ENCODE measurements at places on chromosomes 16 and 17.
A peak's percentile ranks its signal among the peaks of the same experiment; 100 is the strongest.

- DNase-seq, result no peak
Measured at GRCh38 chr16:11361701-11362451, 16.6 kb downstream of the RMI2 start.

GRCh38 chr17:67980456-67980855 is 15.8 kb downstream of the C17orf58 start:
- no peak for DNase-seq

DNA sequence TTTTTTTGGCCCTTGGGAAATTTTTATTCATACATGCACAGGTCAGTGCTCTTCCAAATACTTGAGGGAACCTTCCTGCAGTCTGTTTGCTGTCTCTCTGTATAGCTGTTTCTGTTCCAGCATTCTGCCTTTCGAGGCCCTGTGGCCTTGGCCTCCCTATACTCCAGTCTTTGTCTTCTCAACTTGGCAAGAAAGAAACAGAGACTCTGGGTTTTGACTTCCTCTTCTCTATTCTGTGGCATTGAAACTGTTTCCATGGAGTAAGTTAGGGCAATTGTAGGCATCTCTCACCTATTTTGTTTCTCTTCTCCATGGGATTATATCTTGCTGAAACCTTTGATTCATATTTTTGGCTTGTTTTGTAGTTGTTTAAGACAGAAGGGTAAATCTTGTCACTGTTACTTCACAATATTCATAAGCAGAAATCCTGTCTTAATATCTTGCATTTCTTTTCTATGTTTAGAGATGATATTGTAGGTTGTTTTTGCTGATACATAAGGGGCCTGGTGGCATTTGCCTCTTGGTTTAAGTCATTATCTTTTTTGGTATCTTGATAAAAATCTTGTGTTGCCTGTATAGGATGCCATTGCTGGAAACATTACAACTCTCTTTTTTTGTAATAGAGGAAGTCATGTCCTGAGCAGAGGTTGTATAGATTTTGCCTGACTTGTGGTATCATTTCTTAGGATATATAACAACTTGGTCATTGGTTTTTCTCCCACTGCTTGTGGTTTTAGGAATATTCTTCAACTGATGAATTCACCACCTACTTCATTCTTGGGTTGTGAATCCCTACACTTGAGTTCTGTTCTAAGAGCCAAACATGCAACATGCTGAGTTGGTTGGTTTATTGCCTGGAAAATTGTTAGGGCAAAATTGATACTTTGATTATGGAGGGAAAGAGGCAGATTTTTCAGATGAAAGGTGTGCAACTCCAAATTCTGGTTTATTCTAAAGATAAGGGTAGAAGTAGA is 168.6 kb downstream of the FTO start:
- DNase-seq, result peak; percentile 7

DNA sequence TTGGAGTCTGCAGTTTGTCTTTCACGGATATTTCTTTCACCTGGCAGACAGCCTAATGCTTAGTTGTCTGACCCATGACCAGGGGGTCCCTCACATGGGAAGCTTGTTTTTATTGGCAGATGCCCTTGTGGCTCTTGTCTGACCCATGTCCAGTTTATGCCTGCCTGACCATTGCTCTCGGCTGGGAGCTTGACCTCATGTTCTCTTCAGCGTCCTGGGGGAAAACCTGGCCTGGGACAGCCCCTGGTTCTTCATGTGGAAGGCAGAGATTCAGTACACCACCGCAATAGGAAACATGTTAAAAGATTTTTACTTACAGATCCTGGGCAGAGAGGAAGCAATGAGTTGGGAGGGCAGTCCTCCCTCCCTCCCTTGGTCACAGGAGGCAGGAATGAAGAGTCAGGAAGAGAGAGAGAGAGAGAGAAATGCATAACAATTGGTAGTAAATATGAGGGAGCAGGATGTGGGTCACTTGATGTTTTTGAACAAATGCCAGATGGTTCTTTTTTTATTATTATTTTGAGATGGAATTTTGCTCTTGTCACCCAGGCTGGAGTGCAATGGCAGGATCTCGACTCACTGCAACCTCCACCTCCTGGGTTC is 302.7 kb upstream of the MYOCD start:
- no peak for DNase-seq

DNA sequence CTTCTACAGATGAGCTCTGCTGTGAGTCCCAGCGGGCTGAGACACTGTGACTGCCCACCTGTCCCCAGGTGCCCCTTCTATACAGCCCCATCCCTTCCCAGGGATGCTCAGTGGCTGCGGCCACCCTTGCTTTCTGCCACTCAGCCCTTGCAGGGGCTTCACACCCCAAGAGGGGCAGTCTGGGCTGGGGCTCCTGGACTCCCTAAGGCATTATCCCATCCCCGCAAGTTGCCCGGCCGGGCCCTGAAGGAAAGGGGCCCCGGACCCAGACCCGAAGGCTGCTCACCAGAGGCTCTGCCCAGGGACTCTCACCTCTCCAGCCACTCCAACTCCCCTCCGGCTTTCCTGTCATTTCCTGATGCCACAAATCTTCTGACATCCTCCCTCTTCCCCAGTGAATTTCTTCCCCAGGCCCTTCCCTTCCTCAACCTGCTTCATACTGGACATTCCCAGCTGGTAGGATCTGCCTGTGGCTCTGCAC is 88.5 kb upstream of the TOB1 start:
- no peak for DNase-seq

DNA sequence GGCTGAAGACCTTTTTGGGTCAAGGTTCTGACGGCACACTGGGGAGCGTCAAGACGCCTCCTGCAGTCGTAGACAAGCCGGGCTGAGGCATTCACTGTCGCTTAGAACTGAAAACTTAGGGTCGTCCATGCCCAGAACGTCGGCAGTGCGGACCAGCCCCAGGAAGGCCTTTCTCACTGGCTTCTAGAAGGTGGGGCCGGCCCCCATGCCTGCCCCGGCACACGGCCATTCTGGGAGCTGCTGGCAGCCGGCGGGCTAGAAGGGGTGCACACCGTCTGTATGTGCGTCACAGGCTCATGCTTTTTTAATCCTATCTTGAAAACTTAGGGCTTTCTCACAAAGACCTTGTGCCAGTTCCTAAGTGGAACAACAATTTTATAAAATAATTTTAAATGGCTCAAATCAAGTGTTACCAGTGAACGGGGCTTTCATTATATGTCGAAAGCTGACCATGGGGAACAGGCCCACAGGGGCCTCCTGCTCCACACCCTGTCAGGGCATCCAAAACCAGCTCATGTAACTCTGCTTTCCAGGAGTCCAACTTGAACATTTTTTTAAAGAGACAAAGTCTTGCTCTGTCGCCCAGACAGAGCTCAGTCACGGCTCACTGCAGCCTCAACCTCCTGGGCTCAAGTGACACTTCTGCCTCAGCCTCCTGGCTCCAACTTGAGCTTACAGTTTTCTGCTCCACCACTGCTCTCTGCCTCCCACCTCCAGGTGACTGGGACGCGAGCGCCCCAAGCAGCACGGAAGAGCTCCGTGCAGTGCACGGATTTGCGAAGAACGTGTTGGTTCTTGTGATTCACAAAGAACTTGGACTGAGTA is 111.2 kb downstream of the ANKRD11 start:
- no peak for DNase-seq

All from suppressor macrophage (primary cell).